ENCODE measurements at places on chromosomes 2 and 18. TPM values are rescaled to one million over a fixed set of nuclear protein-coding genes. Genes with fewer than 3 reads are reported as not detected.

DNA sequence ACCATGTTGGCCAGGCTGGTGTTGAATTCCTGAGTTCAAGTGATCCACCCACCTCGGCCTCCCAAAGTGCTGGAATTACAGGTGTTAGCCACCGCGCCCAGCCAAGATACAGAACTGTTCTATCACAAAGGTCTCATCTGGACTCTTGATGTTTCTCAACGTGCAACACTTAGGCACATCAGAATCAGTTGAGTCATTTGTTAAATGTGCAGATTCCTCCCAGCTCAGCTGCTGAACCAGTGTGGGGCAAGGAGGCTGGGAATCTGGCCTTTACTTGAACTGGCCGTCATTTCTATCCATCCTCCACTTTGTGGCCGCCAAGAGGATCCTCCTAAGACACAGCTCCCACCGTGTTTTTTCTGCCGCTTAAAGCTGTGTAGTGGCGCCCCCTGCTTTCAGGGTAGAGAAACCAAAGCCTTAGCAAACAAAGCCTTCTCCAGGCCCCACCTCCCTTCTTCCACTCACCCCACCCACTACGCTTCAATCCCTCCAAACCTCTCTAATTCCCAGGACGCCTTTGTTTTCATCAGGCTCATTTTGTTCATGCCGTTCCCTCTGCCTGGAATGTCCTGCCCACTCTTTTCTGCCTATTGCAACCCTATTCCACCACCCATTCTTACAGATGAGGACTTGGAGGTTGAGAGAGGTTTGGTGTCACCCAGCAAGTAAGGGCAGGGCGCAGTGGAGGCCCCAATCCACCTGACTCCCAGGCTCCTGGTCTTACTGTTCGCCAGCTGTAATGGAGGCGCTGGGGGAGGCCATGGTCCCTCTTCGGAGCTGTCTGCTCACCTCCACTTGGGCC, 776 bp upstream of the SPEG start:
- H3K36me3 ChIP-seq = no peaks in the 10 kb centered on the region
- H3K27me3 ChIP-seq = peaks cover 43% of the 10 kb centered on the region
- no peak overlapping the region for H3K27ac ChIP-seq

DNA sequence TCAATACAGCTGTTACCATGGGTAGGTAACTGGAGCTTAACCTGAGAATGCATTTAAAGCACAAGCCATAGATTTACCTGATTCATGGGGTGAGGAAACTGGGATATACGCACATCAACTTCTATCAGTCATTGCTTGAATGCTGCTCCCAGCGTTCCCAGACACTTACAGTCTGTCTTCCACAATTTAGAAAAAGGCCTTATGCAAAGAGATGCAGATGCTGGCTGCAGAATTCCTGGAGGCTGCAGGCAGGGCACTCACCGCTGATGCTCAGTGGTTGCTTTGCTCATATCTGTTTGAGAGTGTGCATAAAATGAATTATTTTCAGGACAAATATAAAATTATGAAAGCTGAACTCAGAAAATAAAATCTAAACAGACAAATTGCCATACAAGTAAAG, 950.7 kb upstream of the PIK3C3 start:
- no peaks in the 10 kb centered on the region for H3K27me3 ChIP-seq
- H3K4me3 ChIP-seq = no peak overlapping the region
- no peak overlapping the region for H3K27ac ChIP-seq
- no peak for DNase-seq

MTA3 gene
- total RNA-seq = 102 TPM

- no peaks in the 10 kb centered on the region for H3K36me3 ChIP-seq
- no peak overlapping the region for H3K4me3 ChIP-seq
- DNase-seq = no peak
- peaks cover 5% of the 10 kb centered on the region for H3K4me1 ChIP-seq
- H3K27me3 ChIP-seq = peaks cover 2% of the 10 kb centered on the region
Measured at GRCh38 chr2:68762665-68763064, 28.1 kb downstream of the ARHGAP25 start.

AQP12B gene
- total RNA-seq = not detected

PROM2 gene
- total RNA-seq = 14.2 TPM

GRCh38 chr2:201237486-201238123, 22.7 kb upstream of the CASP8 start:
- H3K27ac ChIP-seq = no peak overlapping the region
- no peaks in the 10 kb centered on the region for H3K27me3 ChIP-seq
- peaks cover 5% of the 10 kb centered on the region for H3K4me1 ChIP-seq
- DNase-seq = no peak
- peaks cover 3% of the 10 kb centered on the region for H3K36me3 ChIP-seq

DNA sequence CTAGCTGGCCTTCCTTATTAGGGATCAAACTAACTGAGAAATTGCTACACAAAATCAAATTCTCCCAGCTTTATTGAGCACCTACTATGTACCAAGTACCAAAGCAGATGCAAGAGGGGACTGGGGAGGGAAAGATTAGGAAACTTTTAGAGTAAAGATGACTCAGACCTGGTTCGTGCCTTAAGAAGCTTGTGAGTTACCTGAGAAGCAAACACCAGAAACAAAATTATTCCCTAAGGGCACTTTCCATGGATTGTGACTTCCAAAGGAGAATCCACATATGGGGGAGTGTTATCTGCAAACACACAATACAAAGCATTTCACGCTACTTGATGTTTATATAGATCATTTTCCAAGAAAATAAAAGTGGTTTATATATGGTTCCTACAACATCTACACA, 326.9 kb upstream of the HNRNPA3 start:
- DNase-seq = no peak
- no peak overlapping the region for H3K27ac ChIP-seq

DNA sequence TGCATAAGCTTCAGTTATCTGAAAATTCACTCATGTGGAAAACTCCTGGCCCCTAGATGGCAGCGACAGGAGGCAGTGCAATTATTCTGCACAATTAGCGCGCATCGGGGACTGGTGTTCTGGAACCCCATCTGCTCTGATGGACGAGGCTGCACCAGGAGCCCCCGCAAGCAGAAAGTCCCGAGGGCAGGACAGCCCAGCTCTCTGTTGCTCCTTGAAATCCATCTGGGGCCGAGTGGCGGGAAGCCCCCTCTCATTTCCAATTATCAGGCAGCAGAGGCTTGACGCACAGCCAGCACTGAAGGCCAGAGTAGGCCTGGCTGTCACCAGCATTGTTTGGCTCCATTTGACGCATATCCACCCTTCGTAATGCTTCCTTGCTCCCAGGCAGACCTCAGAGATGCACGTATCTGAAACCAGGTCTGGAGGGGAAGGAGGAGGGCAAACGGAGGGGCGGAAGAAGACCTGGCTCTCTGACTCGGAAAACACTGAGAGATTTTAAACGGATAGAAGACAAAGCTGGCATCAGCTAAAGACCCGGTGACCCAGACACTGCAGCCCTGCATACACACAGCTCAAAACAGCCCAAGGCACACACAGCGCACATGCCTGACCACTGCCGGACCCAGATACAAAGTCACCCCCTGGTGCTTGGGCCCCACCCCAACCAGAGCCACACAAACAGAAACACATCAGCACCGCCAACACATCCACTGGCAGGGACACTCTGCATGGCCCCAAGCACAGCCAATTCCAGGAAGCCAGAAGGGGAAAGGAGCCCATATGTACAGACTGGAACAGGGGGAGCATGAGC, 69.8 kb downstream of the TNS1 start:
- peak overlapping the region; percentile 35 for H3K27ac ChIP-seq
- H3K36me3 ChIP-seq = no peaks in the 10 kb centered on the region
- peaks cover 23% of the 10 kb centered on the region for H3K4me1 ChIP-seq

DNA sequence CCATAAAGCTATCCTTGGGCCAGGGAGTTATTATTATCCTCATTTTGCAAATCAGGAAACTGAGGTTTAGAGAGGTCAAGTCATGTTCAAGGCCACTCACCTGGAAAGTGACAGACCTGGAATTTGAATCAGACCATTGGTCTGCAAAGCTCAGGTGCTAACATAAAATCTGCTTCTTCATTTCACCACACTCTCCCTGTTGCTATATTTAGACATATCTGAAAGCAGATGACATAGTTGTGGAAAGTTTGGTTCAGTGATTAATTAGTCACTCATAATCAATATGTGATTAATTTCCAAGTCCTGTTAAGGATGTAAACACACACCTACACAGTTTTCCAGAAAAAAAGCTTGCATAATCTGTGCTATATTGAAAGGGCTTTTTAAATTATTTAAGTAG, 57.4 kb downstream of the LINC00305 start:
- peaks cover 4% of the 10 kb centered on the region for H3K36me3 ChIP-seq
- no peak overlapping the region for H3K4me3 ChIP-seq
- no peak for DNase-seq
- H3K27ac ChIP-seq = no peak overlapping the region
- H3K4me1 ChIP-seq = peaks cover 14% of the 10 kb centered on the region

DNA sequence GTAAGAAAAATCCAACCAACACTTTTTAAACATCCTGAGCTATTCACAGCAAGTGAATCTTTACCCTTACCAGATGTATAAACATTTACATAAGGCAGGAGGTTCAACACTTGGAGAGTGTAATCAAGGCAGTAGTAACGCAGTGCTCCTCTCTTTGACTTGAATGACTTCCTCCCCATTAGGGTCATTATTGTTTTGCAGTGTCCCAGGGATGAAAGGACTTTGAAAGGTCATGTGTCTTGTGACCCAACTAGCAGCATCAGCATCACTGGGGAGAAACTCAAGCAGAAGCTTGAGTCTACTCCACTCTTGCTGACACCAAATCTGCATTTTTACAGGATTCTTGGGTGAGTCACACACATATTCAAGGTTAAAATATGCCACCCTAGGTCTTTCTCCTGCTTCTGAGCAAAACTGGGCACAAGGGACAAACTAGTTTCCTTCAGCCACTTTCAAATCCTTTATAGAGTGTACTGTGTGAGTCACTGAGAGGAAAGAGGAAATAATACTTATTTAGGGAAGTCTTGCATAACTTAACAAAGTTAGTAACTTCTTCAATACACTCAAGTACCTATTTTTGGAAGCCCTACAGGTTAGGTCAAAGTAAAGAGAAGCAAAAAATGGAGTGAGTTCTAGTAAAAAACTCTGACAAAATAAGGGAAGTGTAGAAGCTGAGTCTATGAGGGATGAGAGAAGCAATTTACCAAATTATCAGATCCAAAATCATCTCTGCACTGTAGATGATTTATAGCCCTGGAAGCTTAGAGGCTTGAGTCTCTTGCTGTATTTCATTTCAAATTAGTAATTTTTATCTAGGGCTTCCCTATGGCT, 51.0 kb upstream of the EML4 start:
- H3K4me3 ChIP-seq = no peak overlapping the region
- peaks cover 4% of the 10 kb centered on the region for H3K27me3 ChIP-seq
- H3K36me3 ChIP-seq = no peaks in the 10 kb centered on the region
- DNase-seq = no peak

COX5B gene
- 161 TPM for total RNA-seq

DNA sequence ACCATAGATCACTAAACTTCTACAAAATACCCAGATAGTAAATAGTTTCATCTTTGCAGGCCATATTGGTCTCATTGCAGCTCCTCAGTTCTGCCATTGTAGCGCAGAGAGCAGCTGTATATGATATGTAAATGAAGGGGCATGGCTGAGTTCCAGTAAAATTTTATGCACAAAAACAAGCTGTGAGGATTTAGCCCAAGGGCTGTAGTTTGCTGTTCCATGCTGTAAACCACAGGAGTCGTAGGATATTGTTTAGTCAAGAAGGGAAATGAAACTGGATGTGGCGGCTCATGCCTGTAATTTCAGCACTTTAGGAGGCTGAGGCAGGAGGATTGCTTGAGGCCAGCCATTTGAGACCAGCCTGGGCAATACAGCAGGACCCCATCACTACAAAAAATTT, 83.0 kb downstream of the MGAT5 start:
- no peak overlapping the region for H3K4me3 ChIP-seq
- H3K36me3 ChIP-seq = peaks cover 13% of the 10 kb centered on the region
- H3K4me1 ChIP-seq = peaks cover 16% of the 10 kb centered on the region
- no peak overlapping the region for H3K27ac ChIP-seq
- DNase-seq = no peak

CABYR gene
- total RNA-seq = 8.0 TPM

GRCh38 chr2:161172901-161173540, 12.8 kb downstream of the TANK start:
- H3K27me3 ChIP-seq = no peaks in the 10 kb centered on the region
- H3K27ac ChIP-seq = no peak overlapping the region
- DNase-seq = no peak
- H3K36me3 ChIP-seq = peaks cover 15% of the 10 kb centered on the region
- no peaks in the 10 kb centered on the region for H3K4me1 ChIP-seq

GRCh38 chr2:149042881-149043280, 4.4 kb downstream of the LYPD6B start:
- peak overlapping the region; percentile 51 for H3K4me3 ChIP-seq
- peak overlapping the region; percentile 56 for H3K27ac ChIP-seq
- no peaks in the 10 kb centered on the region for H3K27me3 ChIP-seq
- DNase-seq = no peak
- peaks cover 39% of the 10 kb centered on the region for H3K36me3 ChIP-seq

KLHL14 gene
- 7.8 TPM for total RNA-seq

GAL3ST2 gene
- 0.51 TPM for total RNA-seq

CAVIN2 gene
- 0.11 TPM for total RNA-seq

- peaks cover 16% of the 10 kb centered on the region for H3K27me3 ChIP-seq
- DNase-seq = no peak
- H3K4me1 ChIP-seq = peaks cover 7% of the 10 kb centered on the region
- no peaks in the 10 kb centered on the region for H3K36me3 ChIP-seq
- H3K27ac ChIP-seq = no peak overlapping the region
Measured at GRCh38 chr2:131557558-131558321, 30.1 kb downstream of the CCDC74A start.

GRCh38 chr18:70288851-70289328, at the start of gene SOCS6:
TSS of gene SOCS6 (plus strand) at chr18:70289045. CDS start at chr18:70324669, 35,624 bp downstream.
- peak within 1 kb of the TSS; percentile 99 for H3K27ac ChIP-seq
- no peaks in the 10 kb centered on the region for H3K27me3 ChIP-seq
- peak within 1 kb of the TSS; percentile 95 for H3K4me3 ChIP-seq
- H3K4me1 ChIP-seq = peaks cover 32% of the 10 kb centered on the region
- peaks cover 1% of the 10 kb centered on the region for H3K36me3 ChIP-seq

DNAH7 gene
- 5.7 TPM for total RNA-seq

KANSL1L gene
- 32.7 TPM for total RNA-seq

COL6A3 gene
- total RNA-seq = 1.0 TPM

BOK gene
- 8.0 TPM for total RNA-seq

GRCh38 chr2:105857076-105857740, 112.5 kb downstream of the NCK2 start:
- no peak overlapping the region for H3K4me3 ChIP-seq
- H3K27ac ChIP-seq = no peak overlapping the region
- DNase-seq = no peak
- no peaks in the 10 kb centered on the region for H3K27me3 ChIP-seq
- H3K36me3 ChIP-seq = peaks cover 16% of the 10 kb centered on the region

DNA sequence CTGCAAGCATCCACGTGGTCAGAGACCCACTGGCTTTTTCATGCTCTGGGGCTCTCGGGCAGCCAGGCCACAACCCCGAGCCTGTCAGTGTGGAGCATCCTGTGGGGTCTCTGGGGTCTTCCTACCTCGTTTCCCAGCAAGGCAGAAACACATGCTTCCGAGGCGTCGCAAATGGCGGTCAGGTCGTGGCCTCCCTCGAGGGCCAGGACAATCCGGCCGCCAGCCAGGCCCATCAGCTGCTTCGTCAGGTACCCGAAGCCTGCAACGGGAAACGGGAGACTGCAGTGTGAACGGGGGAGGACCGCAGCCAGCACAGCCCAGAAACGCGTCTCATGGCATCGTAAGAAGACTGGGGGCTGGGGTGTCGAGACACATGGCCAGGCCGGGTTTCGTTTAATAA, 218.7 kb downstream of the TWIST2 start:
- peaks cover 3% of the 10 kb centered on the region for H3K36me3 ChIP-seq
- H3K4me1 ChIP-seq = no peaks in the 10 kb centered on the region
- H3K27ac ChIP-seq = no peak overlapping the region
- no peaks in the 10 kb centered on the region for H3K27me3 ChIP-seq
- DNase-seq = no peak

Data from progenitor cell of endocrine pancreas (in vitro differentiated cells).